ENCODE measurements at places on chromosomes 1 and 21.

- DNase-seq = peak; percentile 4
Observed at GRCh38 chr1:59150577-59151386, 146.1 kb upstream of the FGGY start.

GRCh38 chr1:4974981-4975685 lies 320.7 kb downstream of the AJAP1 start:
- no peak for DNase-seq

DNA sequence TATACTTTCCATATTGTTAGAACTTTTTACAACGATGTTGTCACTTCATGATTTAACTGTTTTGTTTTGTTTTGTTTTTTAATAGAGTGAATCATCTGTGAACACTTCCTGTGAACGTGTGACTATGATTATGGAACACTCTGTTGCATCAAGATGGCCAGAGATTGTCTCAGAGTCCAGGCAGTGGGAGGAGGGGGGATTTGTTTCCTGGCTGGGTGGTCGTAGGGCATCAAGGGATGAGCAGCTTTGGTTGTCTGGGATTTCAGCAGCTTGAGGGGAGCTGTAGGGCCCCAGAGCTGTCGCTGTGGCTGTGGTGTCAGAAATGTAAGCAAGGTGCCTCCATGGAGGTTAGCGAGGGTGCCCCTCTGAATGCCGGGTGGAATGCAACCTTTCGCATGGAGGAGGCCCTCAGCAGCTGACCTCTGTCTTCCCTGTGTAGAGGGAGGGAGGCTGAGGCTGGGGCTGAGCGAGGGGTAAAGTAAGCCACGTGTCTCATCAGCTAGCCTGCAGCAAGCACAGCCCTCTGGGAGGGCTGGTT lies 21.4 kb downstream of the NEK2 start:
- no peak for DNase-seq

DNA sequence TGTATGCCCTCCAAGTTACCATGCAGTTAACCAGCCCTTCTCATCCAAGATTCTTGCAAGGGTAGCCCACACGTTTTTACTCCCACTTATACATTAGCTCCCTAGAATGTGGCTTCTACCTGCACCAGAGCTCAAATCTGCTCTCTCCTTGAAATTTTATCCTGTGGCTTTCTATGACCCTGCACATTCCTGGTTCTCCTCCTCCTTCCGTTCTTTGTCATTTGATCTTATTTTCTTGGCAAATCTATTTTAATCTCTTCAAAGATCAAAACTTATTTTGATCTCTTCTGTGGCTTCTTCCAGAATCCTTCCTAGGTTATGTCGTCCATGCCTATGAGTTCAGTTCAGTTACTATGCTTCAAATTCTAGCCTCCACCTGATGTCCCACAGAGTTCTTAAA lies 115.6 kb upstream of the GUCA2B start:
- no peak for DNase-seq

DNA sequence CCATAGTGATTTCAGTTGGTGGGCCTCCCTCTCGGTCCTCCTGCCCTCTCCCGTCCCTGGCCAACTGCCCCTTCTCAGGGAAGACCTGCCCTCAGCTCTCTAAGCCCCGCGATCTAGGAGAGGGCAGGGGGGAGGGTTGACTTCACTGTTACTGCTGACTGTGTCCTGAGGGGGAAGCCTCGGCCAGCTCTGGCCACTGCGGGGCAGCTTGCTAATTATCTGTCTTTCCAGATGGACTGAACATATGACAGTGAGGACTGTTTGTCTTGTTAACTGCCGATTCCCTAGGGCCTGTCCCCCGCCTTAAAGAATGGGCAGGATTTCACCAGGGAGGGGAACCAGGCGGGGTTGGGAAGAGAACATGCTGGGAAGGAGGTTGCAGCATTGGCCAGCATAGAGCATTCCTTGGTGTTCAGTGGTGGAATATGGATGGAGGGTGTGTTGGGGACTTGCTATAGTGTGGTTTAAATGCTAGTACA lies 22.9 kb downstream of the NIPAL3 start:
- no peak for DNase-seq

DNA sequence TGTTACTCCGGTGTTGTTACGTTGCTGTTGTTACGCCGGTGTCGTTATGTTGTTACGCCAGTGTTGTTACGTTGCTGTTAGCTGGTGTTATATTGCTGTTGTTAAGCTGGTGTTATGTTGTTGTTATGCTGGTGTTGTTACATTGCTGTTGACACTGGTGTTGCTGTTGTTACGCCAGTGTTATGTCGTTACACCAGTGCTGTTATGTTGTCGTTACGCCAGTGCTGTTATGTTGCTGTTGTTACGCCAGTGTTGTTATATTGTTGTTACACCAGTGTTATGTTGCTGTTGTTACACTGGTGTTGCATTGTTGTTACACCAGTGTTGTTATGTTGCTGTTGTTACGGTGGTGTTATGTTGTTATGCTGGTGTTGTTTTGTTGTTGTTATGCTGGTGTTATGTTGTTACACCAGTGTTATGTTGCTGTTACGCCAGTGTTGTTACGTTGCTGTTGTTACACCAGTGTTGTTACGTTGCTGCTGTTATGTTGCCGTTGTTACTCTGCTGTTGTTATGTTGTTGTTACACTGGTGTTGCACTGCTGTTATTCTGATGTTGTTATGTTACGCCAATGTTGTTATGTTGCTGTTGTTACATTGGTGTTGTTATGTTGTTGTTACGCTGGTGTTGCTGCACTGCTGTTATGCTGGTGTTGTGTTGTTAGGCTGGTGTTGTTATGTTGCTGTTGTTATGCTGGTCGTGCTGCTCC lies 25.6 kb downstream of the H6PD start:
- no peak for DNase-seq

DNA sequence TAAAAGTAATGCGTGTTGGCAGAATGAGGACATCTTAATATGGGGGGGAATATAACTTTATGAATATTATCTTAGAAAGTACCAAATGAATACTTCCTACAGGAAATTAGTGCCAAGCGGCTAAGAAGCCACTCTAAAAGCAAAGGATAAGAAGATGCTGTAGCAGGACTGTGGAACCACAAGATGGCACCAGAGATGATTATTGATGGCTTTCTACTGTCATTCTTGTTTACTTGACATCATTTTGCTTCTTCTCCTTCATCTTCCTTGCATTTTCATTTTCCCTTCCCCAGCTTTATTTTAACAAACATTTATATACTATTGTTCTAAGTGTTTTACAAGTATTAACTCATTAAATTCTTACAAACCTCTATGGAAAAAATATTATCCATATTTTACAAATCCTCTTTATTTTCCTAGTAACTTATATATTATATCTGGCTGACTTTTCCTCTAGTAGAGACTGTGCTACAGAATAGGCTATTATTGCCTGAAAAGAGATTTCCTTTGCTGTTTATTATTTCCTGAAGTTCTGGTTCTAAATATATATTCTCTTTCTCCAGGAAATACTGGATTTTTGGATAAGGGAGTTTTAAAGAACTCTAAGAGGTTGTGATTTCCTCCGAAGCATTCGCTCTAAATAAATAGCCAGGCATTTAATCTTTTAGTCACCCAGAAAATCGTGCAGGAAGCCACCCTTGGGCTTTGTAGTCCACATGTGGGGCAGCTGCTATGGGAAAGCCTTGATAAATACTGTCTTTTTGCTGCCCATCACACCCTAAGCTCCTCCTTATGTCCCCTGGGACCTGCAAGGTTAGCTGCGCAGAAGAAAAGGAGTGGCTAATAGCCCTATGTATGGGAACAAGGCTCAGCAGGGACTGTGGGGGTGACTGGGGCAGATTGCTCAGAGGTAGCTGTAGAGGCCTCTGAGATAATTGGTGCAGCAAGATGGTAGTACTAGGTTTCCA lies 69.8 kb downstream of the TPR start:
- DNase-seq = no peak

DNA sequence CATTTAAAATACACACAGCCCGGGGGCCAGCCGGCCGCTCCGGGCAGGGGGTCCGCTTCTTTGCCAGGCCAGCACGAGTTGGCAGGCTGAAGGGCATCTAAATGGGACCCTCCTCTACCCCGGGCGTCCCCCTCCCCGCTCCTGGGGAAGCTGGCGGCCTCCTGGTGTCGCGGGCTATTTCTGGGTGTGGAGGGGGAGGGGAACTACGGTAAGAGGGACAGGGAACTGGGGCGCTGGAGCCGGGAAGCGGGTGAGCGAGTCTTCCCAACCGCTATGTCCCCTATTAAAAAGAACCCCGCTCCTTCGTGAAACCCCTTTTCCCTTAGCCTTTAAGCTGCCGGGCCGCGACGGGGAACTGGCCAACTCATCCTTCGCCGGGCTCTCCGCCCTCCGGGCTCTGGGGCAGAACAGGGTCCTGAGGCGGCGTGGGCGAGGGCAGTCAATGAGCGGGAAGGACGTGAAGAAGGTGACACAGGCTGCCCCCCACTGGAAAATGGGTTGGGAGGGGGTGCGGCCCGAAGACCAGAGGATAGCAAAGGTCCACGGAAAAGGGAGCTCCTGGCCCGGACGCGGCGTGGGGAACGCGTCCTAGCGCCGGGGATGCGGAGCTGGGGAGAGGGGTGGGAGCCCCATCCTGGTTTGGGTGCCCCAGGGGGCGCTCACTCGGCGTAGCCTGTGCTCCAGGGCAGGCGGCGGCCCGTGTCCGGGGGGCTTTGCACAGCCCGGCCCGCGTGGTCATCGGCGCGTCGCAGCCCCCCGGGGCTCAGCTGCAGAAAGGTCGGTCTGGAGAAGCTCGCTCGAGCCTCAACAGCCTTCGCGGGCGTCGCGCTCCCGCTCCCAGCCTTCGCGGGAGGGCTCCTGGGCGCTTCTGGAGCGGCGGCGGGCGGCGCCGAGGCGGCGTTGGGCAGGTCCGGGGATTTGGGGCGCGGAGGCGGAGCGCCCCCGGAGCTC lies 544 bp downstream of the PPM1J start:
- no peak for DNase-seq

DNA sequence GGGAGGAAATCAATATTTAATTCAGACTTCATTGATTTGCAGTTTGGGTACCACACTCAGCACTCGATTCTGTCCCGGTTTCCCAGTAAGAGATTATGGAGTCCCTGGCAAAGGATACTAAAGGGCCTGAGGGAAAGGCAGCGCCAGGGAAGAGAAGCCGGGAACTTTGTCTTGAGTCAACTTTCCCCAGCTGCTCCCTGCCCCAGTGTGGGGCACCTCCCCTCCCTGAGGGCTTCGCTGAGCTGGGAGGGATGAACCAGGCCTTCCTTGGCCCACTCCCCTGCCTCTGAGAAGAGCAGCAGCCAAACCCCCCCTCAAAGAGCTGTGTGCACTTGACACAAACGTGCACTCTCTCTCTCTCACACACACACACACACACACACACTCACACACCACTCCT lies 32.6 kb downstream of the OPTC start:
- no peak for DNase-seq

DNA sequence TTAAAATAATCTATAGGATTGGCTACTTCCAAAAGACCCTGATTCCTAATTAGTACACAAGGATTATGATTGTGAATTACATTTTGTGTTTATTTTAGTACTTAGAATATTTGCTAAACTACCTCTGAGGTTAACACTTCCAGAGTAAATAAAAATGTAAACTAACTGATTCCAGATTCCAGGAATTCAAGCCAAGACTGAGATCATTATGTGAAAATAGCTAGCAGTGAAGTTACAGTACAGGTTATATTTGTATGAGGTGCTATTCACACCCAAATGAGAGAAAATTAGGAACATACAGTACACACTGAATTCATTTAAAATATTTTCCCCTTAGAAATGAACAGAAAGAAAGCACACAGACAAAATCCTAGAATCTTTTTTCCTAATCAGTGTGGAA lies 28.8 kb downstream of the TTLL7 start:
- DNase-seq = no peak

DNA sequence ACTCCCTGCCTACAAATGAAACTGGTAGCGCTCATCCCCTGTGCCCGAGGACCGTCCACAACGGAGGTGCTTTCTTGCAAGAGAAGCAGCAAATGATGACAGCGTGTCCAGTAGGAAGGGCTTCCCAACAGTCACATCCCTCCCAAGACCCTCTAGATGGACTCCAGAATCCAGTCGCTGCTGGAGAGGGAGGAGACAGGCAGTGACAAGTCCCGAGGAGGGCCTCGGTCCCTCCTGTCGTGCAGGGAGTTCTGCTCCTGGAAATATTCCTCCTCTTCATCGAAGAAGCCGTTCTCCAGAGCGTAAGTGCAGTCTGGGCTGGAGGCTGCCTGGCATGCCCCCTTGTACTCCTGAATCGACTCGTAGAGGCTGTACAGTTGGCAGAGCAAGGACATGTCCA lies 20.3 kb downstream of the FAM89A start:
- no peak for DNase-seq

GRCh38 chr1:42504535-42505128 lies 41.5 kb downstream of the CCDC30 start:
- no peak for DNase-seq

- no peak for DNase-seq
Observed at GRCh38 chr1:210801501-210801900, 332.4 kb downstream of the KCNH1 start.

- DNase-seq = no peak
Observed at GRCh38 chr1:244180256-244180655, 129.2 kb downstream of the ZBTB18 start.

GRCh38 chr1:113783254-113784103 lies 24.2 kb upstream of the PHTF1 start:
- no peak for DNase-seq

- no peak for DNase-seq
Observed at GRCh38 chr1:1166642-1167397, 6.9 kb upstream of the TTLL10 start.

DNA sequence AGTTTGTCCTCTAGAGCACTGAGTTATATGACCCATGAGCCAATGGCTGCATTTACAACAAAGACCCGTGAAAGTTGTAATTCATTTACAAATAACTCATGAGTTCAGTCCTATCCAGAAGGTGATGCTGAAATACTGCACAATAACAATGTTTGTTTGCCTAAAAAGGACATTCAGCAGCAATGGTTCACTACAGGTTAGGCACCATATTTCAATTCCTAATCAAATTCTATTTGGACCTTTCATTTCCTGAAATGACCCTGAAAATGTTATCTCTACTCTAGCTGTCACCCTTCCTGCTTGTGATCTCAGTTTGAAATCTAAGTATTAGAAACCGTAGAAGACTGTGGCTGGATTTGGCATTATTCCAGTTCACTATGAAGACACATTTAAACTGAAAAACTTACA lies 191.2 kb upstream of the SAMSN1 start:
- DNase-seq = no peak
